ENCODE measurements at places on chromosomes 11 and 22. TPM values are rescaled to one million over a fixed set of nuclear protein-coding genes. Genes with fewer than 3 reads are reported as not detected.

Gene SPA17
- total RNA-seq: 26.1 TPM

Gene P2RY6
- 0.12 TPM for total RNA-seq

Gene CFAP300
- 7.9 TPM for total RNA-seq

Gene PHF21A
- 12.6 TPM for total RNA-seq

Gene FGF19
- total RNA-seq: not detected

Gene NXPE1
- not detected for total RNA-seq

Gene BIK
- total RNA-seq: not detected

Gene ATG2A
- 17.5 TPM for total RNA-seq

Gene SMIM35
- total RNA-seq: not detected

Gene SGSM1
- total RNA-seq: under 0.01 TPM

Gene ACTN3
- under 0.01 TPM for total RNA-seq

Gene CCDC87
- 0.25 TPM for total RNA-seq

Gene LRRC4C
- total RNA-seq: under 0.01 TPM

Gene PDE2A
- total RNA-seq: 0.50 TPM

Gene CHEK1
- total RNA-seq: 61.2 TPM

Gene CARD16
- 5.2 TPM for total RNA-seq

Gene CCDC15
- total RNA-seq: 6.4 TPM

Gene OR56A1
- not detected for total RNA-seq

Gene GGTLC3
- total RNA-seq: not detected

Gene OR5F1
- not detected for total RNA-seq

Gene KIRREL3
- 2.6 TPM for total RNA-seq

Gene OR8A1
- total RNA-seq: not detected

Gene MUC6
- not detected for total RNA-seq

Gene APOBEC3A
- total RNA-seq: not detected

Gene SCGB1C1
- total RNA-seq: not detected

Gene RAB36
- total RNA-seq: 4.8 TPM

Gene PNPLA3
- total RNA-seq: 3.5 TPM

Gene ANKK1
- total RNA-seq: under 0.01 TPM

Gene FAM111B
- total RNA-seq: 22.4 TPM

Gene CADM1
- total RNA-seq: 5.5 TPM

Gene CALCA
- total RNA-seq: not detected

Gene EFCAB6
- total RNA-seq: 3.6 TPM

Gene ELP4
- total RNA-seq: 22.2 TPM

Gene NPAS4
- not detected for total RNA-seq

Gene TRIM22
- total RNA-seq: 46.7 TPM

Gene MISFA
- 1.3 TPM for total RNA-seq

Gene PAX6
- not detected for total RNA-seq

Gene TMEM45B
- not detected for total RNA-seq

Gene KCNQ1OT1
- total RNA-seq: 2.8 TPM

Gene CASP5
- total RNA-seq: not detected
